ENCODE measurements at places on chromosomes 12 and 14. TPM values are rescaled to one million over a fixed set of nuclear protein-coding genes. Genes with fewer than 3 reads are reported as not detected.

The CLEC2A gene
- not detected for total RNA-seq

The HCAR1 gene
- total RNA-seq: 2.2 TPM

The BEST3 gene
- not detected for total RNA-seq

The ANO2 gene
- total RNA-seq: not detected

The LRIG3 gene
- total RNA-seq: 88.8 TPM

The RTN1 gene
- total RNA-seq: 0.27 TPM

The NAV3 gene
- 121 TPM for total RNA-seq

The RHOJ gene
- 7.4 TPM for total RNA-seq

The CALCOCO1 gene
- 234 TPM for total RNA-seq

The CLEC9A gene
- not detected for total RNA-seq

The ETFBKMT gene
- 6.2 TPM for total RNA-seq

The MYO1H gene
- not detected for total RNA-seq

The GPX2 gene
- total RNA-seq: not detected

The GPR84 gene
- not detected for total RNA-seq

The IL22 gene
- total RNA-seq: not detected

The CDKN3 gene
- total RNA-seq: 33.4 TPM

The GPR33 gene
- total RNA-seq: not detected

The IKZF4 gene
- total RNA-seq: 3.4 TPM

The SLC2A13 gene
- 9.4 TPM for total RNA-seq

All from fibroblast of the aortic adventitia (primary cell).